ENCODE measurements at places on chromosomes 13 and 19.

- no peak for DNase-seq
Observed at GRCh38 chr13:67231289-67232000, 1.3 kb upstream of the PCDH9 start.

DNA sequence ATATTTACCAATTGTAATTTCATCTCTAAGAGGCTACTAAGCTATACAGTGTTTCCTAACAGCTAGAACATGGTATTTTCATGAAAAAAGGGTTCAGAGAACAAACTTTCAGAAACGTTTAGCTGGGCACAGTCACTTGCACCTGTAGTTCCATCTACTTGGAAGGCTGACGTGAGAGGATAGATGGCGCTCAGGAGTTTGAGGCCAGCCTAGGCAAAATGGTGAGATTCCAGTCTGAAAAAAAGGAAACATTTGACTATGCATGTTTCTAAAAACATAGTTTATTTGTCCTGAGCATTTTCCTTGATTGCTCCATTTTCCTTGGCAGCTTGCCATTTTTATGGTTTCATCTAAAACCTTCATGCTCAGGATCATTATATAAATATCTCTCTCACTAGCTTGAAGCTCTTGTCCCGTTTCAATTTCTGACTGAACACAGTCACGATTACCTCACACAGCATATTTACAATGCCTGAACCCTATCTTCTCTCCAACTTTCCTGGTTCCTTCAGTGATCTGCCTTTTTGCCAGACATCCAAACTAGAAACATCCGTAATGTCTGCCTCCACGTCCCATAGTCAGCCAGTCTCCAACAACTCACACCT, 200.8 kb downstream of the RGCC start:
- DNase-seq: no peak

- no peak for DNase-seq
Observed at GRCh38 chr19:29413435-29413834, 112.4 kb upstream of the VSTM2B start.

DNA sequence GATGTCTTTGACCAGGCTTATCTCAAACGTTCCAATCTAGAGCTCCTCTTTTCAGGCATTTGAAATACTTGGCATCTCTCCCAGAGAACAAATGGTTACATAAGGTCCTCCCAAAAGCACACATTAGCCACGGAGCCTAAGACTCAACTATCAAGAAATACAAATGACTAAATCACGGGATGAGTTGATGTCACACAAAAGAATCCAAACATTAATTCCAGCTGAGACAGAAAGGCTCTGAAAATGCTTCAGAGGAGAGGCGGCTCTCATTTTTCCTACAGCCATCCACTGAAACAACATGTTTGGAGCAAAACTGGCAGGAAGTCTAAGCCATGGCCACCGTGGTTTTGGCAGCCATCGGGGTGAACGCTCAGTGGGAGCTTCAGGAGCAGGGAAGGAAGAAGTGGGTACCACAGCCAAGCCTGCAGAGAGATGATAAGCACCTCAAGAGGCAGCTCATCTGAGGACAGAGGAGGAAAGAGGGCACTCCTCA, 122.5 kb downstream of the STK24 start:
- no peak for DNase-seq

DNA sequence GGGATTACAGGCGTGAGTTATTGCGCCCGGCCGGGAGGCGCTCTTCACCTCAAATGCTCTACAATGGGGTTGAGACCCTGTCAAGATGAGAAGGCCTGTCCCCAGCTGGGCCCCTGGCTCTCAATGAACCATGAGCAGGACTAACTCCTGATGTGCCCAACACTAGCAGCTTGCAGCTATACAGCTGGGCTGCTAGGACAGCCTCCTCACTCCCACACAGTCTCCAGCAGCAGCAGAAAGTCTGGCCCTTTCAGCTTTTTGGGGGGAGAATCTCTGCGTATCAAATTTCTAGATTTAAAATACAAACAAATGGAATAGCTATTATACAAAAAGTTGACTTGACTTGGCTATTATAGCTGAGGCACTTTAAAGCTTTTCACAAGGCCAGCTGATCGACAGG, 30.2 kb downstream of the TMTC4 start:
- DNase-seq: no peak

DNA sequence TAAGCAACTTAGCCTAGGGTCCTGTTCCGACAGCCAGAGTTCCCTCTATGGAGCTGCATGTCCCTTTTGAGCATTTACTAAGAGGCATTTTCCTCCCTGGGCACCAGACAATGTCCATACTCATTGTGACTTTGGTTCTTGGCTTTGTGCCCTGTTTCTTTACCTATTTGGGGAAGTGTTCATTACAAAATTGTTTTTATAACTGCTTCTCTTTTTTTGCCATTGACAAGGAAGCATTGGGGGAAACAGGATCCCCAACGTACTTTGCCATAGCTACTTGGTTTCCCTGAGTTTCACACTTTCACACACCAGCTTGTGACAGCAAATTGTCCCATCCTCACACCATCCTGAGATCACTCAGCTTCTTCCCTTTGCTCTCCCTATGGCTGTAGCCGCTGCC, 81.1 kb upstream of the SIAH3 start:
- no peak for DNase-seq

GRCh38 chr13:77386880-77387606, 60.1 kb upstream of the MYCBP2 start:
- no peak for DNase-seq

DNA sequence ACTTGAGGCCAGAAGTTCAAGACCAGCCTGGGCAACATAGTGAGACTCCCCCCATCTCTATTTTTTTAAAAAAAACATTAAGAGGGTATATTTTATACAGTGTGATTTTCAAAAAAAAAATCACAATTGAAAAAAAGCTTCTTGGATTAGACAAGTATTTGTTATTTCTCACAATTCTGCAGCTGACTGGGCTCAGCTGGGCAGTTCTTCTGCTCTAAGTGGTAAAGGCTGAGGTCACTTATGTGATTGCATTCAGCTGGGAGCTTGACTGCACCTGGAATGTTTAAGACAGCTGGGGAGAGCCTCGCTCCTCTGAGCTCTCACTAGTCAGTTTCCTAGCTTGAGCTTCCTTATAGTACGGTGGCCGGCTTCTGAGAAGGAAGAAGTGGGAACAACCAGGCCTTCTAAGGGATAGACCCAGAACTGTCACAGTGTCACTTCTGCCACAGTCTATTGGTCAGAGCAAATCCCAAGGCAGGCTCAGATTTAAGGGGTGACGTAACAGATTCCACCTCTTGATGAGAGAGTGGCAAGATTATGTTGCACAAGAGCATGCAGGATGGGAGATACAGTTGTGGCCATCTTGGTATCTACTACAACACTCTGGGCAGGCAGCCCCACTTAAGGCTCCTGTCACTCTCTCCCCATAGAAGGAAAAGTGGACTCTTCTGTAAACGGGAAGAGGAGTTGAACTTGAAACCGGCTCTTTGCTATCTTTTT, 19.7 kb upstream of the IRGC start:
- DNase-seq: no peak

- DNase-seq: no peak
Observed at GRCh38 chr19:5434970-5435641, 20.1 kb upstream of the ZNRF4 start.

DNA sequence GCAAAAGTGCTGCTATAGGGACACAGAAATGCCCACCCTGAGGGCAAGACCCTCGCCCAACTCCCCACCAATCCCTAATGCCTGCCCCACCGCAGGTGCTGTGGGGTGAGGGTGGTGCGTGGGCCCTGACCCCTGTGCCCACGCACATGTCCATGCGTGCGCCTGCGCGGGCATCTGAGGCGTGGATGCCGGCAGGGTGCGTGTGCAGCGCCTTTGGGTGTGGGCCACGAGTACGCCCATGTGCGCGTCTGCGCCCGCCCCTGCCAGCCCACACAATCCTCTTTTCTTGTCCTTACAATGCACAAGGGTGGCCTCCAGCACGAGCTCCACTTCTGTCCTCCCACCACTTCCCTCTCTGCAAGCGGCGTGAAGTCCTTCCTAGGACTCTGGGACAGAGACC, 14.3 kb downstream of the FUT6 start:
- no peak for DNase-seq

DNA sequence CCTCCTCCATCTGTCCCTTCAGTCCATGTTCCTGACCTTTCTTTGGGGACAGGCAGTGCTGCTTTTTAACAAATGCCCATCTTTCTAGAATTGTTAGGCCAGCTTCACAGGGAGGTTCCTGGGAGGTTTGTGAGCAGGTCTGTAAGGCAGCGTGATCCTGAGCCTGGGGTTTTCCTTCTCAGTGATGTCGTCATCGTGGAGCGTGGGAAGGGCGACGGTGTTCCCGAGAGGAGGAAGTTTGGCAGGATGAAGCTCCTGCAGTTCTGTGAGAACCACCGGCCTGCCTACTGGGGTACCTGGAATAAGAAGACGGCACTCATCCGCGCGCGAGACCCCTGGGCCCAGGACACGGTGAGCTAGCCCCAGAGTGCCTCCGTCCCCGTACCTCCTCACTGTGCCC, 26.8 kb downstream of the CHAF1A start:
- DNase-seq: no peak

DNA sequence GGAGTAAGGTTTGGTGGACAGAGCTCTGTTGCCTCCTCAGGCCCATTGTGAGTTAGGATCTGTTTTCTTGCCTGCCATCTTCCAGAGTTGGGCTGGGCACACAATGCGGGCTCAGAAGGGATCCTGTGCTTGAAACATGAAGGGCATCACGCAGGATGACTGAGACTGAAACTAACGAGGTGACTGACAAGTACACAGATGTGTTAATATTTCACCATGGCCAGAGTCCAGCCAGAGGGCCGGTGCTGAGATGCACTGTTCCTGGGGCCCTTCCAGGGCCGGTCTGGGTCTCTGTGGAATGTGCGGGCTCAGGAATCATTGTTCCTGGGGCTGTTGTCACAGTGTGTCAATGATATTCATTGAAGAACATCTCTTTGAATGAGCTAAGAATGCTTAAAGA, 163.7 kb downstream of the URI1 start:
- no peak for DNase-seq

DNA sequence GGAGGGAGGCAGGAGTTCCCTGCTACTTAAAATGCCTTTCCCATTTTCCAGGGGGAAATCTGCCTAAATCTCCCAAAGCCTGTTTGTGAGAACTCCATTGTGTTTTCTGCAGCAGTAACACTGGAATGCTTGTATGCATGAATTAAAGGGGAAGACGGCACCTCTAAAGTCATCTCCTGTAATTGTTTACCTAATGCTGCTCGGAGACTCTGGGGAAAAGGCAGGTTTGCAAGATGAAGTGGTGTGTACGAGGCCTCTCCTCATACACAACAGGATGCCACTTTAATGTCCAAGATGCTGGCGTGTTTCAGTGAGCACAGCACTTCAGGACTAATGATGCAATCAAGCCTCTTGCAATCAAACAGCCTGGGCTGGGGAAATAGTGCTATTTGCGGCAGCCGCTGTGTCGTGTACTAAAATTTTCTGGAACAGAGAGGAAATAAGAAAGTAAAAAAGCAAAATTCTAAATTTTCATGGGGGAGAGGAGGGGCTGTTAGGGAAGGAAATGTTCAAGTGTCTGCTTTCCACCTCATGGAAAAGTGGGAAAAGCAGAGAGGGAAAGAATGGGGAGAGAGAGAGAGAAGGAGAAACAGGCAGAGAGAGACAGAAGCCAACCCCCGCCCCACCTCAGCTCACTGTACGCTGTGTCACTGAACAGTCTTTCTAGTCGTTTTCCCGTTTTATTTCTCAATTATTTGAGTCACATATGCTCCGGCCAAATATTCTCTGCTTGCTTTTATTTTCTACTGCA, 32.9 kb downstream of the TSHZ3 start:
- no peak for DNase-seq

- DNase-seq: no peak
Observed at GRCh38 chr13:71661921-71662320, 205.1 kb downstream of the DACH1 start.

- no peak for DNase-seq
Observed at GRCh38 chr19:38433268-38433733, at the start of gene RYR1. Gene RYR1, plus strand, starts transcription at chr19:38433691. Its CDS starts 139 bp downstream, at chr19:38433830.

- no peak for DNase-seq
Observed at GRCh38 chr13:98626298-98626935, 49.5 kb upstream of the STK24 start.
